ENCODE measurements at places on chromosomes 12 and 14.
A peak's percentile ranks its signal among the peaks of the same experiment; 100 is the strongest.

DNA sequence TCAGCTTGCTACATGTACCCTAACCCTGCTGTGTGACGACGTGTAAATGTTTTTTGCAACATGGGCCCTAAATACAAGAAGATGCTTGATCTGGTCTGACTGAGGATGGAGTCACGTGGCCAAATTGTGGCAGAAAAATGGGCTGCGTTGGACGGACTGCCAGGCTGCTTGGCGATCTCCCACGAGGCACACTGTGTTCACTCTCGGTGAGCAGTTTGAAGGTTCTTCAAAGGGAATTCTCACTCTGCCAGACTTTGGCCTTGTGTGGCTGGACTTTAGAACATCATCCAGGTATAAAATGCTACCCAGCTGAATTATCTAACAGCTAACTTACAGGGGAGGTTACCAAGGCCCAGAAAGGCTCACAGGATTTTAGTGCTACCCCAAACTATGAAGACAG lies 85.1 kb downstream of the KDM2B start:
- no peak for DNase-seq

DNA sequence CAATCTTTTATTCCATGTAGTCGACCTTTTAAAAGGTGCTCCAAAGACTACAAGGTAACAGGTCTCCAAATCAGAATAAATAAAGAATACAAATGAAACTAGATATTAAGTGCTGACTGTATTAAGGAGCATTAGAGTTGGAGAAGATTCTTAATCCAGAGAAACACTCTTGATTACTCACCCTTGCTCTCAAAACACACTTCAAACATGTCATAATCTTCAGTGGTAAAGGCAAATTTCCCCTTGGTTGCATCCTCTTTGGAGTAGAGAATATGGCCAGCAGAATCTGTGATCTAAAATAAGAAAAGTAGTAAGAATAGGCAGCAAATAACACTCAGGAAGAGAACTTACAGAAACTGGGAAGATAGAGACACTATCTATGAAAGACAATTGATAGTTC lies 24.6 kb downstream of the TMED10 start:
- no peak for DNase-seq

- no peak for DNase-seq
These were observed 38.7 kb upstream of the TBX5 start for GRCh38 chr12:114444422-114445279.

GRCh38 chr12:107963635-107964034 lies 165.5 kb upstream of the WSCD2 start:
- DNase-seq, result no peak

DNA sequence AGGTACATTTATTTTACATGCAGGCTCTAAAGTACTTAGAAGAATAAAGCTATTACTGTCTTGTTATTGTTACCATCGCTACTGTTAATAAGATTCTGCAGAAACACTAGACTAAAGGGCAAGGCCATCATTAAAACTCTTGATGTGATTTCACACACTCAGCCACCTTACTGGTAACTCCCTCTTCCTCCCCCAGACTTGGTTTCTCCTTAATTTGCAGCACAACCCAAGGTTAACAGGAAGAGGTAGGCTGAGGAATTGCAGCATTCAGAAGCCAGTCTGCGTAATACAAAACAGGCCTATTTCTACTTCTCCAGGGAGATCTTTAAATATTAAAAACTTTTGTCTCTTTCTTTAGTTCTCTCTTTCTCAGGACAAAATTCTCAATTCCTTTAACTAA lies 210.3 kb downstream of the BTG1 start:
- no peak for DNase-seq

- DNase-seq, result no peak
These were observed 715 bp downstream of the NEK9 start for GRCh38 chr14:75126121-75126544.

DNA sequence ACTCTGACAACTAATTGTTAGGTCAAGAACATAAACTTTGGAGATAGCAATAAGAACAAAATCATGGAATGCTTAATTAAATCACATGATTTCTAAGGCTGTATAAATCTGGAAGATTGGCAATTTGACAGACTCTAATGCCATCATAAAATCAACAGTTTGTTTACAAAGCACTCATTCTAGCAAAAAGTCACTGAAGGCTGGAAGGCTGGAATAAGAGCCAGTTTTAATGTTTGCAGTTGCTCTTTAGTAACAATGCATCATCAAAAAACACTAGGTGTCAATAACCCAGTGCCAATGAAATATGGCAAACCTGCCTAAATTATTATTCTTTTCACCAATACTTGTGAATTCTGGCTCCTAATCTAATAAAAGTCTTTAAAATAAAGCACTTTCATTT lies 65.0 kb downstream of the NUMB start:
- no peak for DNase-seq

DNA sequence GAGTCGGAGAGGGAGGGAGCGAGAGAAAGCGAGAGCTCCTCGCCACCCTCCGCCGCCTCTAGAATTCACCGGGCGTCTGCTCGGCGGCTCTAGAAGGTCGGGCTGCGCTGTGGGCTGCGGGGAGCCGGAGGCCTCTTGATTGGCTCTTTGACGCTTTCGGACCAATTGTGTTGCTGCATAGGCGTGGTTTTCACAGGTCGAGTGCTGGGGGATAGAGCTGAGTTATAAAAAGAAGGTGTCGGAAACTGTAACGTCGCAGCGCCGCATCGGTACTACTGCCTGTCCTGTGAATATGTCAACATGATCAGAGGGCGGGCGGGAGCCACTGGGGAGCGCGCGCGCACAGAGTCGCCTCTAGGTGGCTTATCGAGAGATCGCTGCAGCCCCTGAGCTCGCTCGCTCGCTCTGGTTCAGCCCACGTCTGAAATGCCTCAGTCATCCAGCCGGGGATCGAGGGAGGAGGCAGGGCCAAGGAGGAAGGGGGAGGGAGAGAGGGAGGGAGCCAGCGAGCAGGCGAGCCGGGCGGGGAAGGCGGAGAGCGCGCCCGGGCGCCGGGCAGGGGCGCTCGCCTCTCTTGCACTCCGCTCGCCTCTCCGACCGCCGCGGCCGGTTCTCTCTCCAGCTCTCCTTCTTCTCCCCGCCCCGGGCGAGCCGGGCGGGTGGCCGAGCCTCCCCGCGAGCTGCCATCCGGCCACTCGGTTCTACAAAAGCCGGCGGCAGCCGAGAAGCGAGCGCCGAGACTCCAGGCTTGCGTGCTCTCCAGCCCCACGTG lies at the start of gene TBX3:
Gene TBX3 (minus strand): TSS at position 78 of the 772 bp plus-strand sequence. CDS start 975 bp downstream, outside the sequence.
- DNase-seq, result peak; percentile 97

Measured in uterus (tissue), 4 donors.